AG09319 (cell line): ENCODE measurements at places on chromosomes 1 and 21.

DNA sequence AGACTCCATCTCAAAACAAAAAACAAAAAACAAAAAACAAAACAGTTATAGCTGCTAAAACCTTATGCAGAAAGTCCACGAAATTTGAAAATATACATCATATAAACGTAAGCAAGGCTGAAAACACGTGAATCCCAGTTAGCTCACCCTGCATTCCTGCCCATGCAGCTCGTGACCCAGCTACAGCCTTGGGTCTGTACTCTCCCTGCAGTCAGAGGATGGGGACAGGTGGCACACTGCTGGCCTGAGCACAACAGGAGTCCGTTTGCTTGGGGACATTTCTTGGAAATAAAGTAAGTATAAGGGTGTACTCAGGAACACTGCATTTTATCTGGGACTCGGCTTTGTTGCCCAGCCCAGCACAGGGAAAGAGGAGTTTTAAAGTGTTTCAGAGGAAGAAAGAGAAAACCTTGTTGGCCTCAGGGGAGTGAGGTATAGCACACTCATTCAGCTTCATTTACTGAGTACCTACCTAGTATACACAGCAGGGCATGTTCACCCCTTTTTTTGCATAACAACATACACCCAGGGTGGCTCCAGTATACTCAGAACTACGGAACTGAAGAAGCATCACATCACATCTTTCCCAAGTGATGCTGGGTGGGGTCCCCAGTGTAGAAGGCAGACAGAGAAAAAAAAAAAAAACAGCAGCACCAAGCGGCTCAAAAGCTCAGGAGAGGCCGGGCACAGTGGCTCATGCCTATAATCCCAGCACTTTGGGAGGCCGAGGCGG lies 44.1 kb downstream of the CAPZB start:
- no peak for DNase-seq

DNA sequence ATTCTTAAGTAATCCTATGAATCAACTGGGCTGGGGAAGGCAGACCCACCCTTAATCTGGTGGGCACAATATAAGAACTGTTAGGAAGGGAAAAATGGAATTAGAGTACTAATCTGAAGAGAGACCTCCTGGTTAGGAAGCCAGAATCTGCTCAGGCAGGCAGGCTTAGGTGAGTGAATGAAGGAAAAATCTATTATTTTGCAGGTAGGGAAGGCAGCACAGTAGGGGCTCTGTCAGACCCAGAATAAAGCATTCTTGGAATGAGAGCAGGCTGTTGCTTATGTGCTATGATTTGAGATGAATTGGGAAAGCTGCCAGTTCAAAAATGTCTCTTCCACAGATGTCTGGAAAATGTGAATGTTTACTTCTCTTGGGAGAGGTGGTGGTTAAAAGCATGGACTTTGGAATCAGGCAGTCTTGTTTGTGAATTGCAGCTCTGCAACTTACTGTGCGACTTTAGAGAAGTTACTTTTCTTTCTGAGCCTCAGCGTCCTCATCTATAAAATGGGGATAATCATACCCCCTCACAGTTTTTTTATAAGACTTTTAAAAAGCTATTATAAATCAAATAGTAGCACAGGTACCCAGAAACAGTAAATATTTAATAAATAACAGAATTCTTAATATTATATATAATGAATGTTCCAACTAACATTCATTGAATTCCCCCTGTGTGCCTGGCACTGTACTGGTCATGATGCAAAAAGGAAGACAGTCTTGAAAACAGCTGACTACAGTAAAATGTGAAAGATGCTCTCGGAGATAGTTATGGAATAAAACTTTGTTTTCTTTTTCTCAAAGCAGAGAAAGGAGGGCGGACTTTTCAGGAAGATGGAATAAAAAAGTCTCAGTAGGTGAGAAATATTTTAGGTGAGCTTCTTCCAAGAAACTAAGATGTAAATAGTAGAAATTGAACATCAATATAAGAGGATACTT lies 15.3 kb upstream of the ZNF644 start:
- no peak for DNase-seq

- DNase-seq = no peak
These were observed 47.2 kb downstream of the HNRNPR start for GRCh38 chr1:23296931-23297330.

DNA sequence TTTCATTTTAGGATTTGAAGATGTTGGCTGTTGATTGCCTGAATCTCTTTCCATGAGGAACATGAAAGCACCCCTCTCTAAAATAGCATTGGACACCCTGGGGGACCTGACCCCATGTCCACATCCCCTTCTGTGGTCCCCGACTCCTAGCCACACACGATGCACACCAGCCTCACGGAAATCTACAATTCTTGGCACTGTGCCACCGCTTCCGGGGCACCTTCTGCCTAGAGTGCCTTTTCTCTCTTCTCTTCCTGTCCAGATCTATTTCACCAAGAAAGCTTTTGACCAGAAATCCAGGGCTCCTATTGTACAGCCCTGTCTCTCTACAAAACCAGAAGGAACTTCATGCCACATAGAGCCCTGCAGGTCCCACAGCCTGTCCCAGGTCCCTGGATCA lies 50.3 kb downstream of the MYSM1 start:
- no peak for DNase-seq

DNA sequence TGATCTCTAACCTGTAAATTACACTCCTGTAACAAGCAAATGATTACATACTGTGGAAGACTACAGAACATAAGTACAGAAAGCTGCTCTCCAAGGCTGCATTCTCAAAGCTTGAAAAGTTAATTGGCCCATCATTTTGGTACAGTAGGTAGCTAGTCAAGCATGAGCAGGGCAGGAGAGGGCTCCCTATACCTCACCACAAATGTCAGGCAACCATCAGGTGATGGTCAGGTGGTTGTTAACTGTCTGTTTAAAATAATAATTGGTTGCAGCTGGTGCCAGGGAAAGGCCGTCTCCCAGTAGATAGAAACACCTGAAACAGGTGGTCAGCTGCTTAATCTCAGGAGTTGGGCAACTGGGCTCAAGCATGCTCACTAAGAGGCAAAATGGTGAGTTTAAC lies 13.1 kb upstream of the SLC1A7 start:
- DNase-seq = no peak

DNA sequence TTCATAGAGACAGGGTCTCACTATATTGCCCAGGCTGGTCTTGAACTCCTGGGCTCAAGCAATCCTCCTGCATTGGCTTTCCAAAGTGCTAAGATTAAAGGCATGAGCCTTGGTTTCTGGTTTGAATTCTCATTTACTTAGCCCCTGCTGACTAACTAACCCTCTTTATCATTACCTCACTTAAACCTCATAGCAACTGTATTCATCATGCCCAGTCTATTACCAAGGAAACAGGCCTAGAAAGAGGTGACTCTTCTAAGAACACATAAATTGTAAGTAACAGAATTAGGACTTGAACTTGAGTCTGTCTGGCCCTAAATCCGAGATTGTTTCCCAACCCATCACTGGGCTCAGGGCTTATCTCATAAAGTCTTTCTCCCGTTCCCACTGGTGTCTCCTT lies 44.2 kb downstream of the TMEM53 start:
- DNase-seq = no peak

GRCh38 chr1:158098256-158098655 lies 82.4 kb upstream of the CD1D start:
- DNase-seq = no peak

DNA sequence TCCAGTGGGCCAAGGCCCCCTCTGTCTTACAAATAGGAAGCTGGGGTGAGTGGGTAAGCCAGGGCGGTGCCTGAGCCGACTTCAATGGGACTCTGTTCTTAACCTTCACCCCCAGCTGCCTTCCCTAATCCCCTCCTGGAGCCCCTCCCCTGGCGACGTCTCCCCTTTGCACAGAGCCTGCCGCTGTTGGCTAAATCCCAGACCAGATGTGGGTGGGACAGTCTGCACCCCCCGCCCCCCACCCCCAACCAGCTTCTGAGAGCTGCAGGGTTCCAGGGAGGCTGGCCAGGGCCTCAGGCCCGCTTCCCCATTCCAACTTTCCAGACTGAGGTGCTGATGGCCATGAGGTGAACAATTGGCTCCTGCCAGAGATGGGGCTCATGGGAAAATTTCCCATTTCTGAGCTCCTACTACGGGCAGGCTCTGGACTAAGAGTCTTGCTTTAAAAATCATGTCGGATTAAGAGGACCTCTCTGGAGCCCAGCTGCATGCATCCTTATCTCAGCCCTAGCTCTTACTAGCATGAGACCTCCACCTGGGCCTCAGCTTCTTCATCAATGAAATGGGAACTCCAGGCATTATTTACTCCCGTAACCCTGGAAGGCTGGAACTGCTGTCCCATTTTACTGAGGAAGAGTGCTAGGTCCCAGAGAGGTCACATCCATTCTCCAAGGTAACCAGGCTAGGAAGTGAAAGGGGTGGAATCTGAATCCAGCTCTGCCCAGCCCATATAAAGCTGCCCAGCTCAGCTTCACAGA lies 6.4 kb downstream of the COL8A2 start:
- no peak for DNase-seq

GRCh38 chr1:234173968-234174367 lies 199.3 kb upstream of the COA6 start:
- DNase-seq = no peak

DNA sequence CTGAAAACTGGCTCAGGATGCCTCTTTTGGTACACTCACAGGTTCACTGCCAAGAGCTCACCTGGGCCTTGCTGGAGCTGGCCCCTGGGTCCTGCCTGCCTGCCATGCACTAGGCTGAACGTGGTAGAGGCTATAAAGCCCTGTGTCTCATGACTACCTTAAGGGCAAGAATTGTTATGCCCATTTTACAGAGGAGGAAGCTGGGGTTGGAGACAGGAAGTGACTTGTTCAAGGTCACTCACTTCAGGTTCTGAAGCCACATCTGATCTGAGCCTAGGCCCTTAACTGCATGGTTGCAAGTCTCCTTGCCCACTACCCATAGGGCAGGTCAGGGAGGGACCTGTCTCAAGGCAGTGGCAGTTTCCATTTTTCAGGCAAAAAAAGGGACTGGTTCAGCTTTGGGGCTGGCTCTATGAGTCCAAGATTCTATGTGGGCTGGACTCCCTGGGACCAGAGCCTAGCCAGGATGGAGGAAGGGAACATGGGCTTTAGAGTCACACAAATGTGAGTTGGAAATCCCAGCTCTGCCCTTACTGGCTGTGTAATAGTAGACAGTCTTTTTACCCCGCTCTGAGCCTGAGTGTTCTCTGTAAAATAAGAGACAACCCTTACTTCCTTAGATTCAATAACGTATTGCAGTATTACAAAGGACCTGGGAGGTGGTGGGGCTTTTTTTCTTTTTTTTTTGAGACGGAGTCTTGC lies 7.8 kb downstream of the STK40 start:
- no peak for DNase-seq

DNA sequence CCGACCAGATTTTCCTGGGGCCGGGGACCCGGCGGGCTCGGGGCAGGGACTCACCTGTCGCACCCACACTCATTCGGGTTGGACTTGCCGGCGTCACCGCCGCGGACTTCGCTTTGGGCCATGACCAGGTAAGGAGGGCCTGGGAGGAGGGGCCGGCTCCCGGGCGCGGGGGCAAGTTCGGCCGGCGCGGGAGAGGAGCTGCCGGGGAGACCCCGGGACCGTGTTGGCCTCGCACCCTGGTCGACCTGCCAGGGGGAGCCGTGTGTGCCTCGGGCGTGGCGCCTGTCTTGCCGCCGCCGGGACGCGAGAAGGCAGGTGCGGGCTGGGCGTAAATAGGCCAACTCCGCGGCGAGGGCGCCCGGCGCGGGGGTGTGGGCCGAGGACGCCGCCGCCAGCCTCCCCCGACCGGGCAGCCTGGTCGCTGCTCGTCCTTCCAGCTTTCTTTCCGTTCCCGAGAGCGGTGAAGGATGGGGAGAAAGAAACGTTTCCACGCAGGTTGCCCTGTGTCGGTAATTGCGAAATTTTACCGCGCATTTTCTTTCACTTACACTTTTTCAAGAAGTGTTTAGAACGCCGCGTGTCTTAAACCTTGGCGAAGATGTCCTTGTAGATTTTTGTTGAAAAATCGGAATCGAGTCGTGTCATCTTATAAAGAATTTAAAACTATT lies 558 bp downstream of the USP1 start:
- DNase-seq = no peak

GRCh38 chr21:28375708-28376385 lies 616.8 kb downstream of the LTN1 start:
- DNase-seq = no peak

DNA sequence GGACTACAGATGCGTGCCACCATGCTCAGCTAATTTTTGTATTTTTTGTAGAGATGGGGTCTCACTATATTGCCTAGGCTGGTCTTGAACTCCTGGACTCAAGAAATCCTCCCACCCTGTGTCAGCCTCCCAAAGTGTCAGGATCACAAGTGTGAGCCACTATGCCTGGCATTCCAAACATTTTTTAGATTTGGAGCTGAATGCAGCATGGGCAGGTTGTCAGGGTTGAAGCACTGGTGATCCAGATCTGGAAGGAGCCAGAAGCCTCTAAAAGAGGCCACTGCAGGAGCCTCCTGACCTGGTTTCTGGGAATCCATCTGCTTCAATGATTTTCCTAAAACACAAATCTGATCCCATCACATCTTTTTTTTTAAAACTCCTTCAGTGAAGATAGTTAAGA lies 1.8 kb upstream of the CTPS1 start:
- DNase-seq = no peak

DNA sequence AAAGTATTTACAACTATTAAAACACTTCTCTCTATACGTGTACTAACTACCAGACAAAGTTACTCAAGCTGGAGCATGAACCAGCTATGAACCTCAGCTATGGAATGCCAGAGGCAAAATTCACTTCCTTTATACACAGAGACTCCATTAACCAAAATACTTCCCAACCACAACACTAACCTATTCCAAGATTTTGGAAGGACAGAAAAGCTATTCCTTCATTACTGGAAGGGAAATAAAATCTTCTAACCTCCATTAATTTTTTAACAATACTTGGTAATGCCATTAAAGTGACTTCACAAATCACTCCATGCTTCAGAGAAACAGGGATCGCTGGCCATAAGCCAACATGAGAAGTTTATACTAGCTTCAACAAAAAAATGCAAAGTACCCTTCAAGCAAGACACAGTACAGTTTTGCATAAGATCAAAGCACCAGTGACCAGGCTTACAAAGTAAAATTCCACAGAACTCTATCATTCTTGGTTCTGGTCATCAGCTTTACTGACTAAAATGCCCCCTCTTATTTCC lies 58.0 kb downstream of the PUM1 start:
- DNase-seq = peak; percentile 54

DNA sequence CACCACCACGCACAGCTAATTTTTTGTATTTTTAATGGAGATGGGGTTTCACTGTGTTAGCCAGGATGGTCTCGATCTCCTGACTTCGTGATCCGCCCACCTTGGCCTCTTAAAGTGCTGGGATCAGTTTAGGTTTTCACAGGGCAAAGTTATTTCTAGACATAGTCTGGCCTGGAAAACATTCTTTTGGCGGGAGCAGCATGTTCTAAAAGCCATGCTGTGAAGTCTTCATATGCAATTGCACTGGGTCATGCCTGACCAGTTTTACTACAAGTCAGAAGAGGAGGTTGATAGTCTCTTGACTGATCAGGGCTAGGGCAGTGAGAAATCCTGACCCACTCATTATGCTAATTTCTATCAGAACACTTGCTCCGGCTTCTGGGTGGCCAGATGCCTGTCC lies 131.6 kb upstream of the POU3F1 start:
- no peak for DNase-seq

DNA sequence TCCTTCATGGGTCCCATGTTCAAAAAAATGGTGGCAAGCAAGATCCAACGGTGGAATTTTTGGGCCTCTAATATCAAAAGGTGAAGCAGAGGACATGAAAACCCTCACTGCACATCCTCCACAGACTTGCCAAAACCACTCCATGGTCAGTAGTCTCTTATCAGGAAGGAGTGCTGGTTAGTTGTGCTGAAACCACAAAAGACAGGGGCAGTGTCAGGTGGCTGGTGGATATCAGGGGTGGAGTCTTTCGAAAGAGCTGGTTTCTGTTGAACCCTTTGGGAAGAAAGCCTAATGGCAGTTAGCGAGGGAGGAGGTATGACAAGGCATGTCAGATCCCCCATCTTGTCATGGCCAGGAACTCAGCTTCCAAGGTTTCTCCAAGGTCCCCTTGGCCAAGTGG lies 395.9 kb upstream of the CAMK1G start:
- DNase-seq = no peak
